ENCODE measurements at places on chromosomes 13 and 19.

DNA sequence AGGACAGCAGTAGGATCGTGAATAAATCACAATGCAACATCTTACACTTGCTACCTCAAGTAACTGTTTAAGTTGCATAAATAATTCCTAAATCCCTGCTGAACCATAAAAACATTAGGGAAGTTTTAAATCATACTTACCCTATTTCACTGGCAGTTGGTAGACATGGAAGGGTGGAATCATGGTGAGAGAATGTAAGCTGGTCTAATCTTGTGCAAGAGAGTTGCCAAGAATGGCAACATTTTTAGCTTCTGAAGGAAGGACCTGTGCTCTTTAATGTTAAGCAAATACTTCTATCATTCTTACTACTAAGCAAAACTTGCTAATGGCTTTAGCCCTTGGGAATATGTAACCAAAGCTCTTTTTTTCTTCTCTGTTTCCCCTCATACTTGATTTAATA lies 46.8 kb downstream of the MTUS2 start:
- DNase-seq, result no peak

- DNase-seq, result no peak
Observed at GRCh38 chr13:95246292-95247082, 54.8 kb downstream of the ABCC4 start.

DNA sequence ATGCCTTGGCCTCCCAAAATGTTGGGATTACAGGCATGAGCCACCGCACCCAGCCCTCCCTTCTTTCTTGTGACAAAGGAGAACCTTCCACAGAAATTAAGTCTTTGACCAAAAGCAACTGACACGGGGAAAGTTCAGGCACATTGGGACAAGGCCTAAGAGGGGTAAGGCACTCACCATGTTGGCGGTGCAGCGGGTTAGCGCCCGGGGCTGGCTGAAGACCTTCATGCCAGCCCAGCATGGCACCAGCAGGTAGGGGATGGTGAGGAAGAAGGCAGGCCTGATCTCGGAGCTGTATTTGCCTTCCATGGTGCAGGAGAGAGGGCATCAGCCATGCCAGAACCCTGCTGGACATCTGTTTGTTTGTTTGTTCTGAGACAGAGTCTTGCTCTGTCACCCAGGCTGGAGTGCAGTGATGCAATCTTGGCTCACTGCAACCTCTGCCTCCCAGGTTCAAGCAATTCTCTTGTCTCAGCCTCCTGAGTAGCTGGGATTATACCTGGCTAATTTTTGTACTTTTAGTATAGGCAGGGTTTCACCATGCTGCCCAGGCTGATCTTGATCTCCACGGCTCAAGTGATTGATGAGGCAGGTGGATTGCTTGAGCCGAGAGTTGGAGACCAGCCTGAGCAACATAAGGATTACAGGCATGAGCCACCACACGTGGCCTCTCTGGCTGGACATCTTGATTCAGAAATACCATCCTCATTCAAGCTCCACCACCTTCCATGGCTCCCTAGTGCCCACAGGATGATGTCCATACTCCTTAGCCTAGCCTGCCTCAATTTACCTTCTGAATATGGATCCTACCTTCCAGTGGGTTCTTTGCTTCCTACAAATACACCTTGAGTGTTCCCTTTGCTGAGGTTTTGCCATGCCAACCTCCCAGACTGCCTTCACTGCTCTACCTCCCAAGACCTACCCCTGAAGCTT lies 4.4 kb downstream of the TM6SF2 start:
- no peak for DNase-seq

DNA sequence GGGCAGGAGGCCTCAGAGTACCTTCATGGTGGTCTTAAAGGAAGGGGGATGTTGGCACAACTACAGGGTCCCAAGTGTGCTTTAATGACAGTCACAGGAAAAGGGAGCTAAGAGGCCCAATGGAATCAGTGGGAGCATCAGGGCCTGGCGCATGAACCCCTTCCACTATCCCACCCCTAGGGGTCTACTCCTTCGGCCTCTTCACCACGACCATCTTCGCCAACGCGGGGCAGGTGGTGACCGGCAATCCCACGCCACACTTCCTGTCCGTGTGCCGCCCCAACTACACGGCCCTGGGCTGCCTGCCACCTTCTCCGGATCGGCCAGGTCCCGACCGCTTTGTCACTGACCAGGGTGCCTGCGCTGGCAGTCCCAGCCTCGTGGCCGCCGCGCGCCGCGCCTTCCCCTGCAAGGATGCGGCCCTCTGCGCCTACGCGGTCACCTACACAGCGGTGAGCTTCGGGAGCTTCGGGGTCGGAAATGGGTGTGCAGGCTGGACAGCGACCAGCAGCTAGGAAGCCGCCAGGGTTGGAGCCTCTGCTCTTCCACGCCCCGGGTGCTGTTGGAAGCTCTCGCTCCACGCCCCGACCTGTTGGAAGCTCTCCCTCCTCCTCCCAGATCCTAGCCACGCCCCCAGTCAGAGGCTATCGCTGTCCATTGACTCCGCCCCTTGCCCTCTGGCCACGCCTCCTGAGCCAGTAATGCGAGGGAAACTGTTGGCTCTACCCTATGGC lies 6.0 kb downstream of the PLPPR2 start:
- no peak for DNase-seq

- no peak for DNase-seq
Observed at GRCh38 chr13:84137292-84137691, 255.0 kb upstream of the SLITRK1 start.

DNA sequence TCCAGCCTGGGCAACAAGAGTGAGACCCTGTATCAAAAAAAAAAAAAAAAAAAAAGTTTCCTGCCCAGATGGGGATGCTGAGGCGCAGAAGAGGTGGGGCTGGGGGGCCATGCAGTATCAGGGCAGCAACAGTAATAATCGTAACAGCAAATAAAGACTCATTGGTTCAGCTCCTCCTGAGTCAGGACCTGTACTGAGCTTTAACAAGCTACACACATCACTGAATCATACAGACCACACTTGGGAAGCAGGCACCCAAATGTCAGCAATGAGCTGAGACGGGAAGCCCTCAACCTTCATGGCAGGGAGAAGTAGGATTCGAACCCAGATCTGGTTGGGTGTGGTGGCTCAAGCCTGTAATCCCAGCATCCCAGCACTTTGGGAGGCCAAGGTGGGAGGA lies 10.6 kb upstream of the DPF1 start:
- no peak for DNase-seq

- DNase-seq, result no peak
Observed at GRCh38 chr19:55600662-55601028, 557 bp downstream of the ZNF524 start.

DNA sequence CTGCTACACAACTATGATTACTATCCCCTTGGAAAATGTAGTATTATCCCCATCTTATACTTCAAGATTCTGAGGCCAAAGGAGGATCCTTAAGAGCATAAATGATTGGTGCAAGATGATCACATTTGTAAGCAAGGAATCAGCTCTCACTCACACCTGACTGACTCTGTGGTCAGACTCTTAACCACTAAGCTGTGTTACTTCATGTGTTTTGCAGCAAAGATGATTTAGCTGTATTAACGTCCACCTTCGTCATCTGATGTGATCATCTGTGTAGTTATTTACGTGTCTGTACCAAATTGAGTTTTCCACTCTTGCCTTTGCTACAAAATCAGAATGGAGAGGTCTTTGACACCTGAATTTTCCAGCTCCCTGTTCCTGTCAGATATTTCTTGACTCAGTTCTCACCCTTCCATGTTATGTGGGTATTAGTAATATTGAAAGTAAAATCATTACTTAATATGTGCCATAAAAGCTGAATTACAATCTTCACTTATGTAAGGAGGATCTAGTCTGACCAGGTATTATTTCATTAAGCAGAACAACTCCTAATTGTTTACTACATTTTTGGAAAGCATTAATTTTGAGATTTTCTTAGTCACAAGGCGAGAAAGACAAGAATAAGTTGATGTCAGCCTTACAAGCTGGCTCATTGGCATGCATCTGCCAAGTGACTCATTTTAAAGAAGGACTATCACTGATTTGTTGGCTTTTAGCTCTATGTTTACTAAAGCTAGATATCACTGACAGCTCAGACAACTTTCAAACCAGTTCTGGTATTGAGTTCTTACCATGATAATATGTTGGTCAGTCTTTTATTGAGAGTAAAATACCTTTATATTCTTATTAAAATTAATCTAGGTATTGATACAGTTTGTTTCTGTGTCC lies 1279.8 kb upstream of the PCDH9 start:
- DNase-seq, result no peak

- DNase-seq, result no peak
Observed at GRCh38 chr19:46660551-46661019, 397 bp downstream of the DACT3 start.

GRCh38 chr19:4430760-4431159 lies 26.8 kb downstream of the UBXN6 start:
- no peak for DNase-seq

DNA sequence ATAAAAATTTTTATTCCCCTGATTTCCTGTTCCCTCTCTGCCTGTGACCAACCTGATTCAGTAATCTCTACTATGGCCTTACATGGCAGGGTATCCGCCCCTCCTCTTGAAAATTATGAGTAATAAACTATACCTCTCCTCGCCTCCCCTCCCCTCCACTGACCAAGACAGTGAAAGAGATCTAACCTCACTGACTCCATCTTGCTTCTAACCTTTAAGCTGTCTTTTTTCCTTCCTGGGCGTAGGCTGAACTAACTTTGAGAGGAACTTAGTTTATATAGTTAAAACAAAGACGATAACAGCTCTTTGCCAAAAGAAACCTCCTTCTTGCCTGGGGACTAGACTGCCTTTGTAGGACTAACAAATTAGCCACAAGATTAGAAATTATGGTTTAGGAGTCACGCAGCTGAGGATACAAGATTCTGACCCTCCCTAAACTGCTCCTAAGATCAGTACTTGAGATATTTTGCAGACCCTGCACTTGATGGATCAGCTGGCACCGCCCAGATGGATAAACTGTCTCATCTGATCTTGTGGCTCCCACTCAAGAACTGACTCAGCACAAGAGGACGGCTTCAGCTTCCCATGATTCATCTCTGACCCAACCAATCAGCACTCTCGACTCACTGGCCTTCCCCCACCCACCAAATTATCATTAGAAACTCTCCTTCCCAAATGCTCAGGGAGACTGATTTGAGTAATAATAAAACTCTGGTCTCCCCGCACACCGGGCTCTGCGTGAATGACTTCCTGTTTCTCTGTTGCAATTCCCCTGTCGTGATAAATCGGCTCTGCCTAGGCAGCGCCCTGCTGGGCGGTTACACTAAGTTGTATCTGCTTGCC lies 187.1 kb downstream of the TDRD3 start:
- no peak for DNase-seq

DNA sequence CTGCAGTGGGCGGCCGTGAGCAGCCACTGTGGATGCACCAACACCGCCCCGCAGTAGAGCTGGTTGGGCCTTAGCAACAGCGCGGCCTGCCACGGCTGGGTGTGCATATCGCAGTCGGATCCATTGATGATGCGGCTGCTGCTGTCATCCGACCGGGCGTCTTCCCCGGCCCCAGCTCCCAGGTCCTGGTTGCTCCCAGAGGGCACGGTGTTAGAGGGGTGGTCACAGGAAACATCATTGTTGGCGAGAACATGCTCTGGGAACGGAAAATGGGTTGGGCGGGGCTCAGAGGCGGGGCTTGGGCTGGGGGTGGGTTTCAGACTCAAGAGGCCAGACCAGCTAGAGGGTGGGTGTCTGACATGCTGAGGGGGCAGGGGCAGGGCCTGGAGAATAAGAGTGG lies 3.0 kb downstream of the KLK5 start:
- no peak for DNase-seq

DNA sequence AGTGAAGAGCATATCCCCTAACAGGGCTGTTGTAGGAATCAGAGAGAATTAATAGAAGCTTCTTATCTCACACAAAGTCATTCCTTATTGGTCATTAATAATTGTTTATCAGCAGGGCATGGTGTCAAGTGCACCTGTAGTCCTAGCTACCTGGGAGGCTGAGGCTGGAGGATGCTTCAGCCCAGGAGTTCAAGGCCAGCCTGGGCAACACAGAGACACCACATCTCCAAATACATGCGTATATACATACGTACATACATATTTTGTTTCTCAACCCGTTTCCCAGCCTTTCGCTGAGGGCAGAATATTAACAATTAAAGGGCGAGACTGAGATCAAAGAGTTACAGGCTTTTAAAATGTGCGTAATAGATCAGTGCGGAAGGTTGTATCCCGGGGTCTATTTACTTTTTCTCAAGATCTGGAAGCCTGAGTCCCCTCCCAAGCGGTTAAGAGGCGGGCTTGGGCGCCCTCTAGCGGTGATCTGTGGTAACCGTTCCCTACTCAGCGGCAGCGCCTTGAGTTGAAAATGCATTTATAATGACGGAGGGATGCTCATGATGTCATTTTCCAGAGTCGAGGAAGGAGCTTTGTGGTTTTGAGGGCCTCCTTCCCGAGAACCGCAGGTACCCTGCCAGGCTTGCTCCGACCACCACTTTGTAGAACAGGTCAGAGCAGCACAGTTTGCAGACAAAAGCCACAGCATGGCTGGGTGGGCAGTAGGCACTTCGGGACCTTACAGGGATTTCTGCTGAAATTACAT lies 169.6 kb upstream of the GPR12 start:
- DNase-seq, result peak; percentile 28
